ENCODE measurements at places on chromosomes 16 and 17.
A peak's percentile ranks its signal among the peaks of the same experiment; 100 is the strongest.

GRCh38 chr16:82481455-82481854 lies 145.3 kb upstream of the CDH13 start:
- no peak for DNase-seq

DNA sequence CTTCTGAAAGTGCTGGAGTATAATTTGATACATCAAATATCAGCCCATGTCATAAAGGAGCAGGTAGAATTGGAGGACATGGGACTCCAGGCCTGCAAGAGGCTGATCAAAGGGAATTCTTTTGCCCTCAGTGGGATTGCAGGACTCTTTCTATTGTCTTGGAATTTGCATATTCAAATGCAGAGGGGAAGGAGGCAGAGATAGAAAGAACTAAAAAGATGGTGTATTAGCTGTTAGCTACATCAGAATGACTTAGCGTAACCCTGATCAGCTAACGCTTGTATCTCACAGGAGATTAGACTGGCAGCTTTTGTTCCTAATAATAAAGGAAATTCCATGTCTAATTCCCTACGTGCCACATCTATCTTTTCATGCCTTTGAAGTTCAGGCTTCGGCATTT lies 1014.7 kb upstream of the RBFOX1 start:
- DNase-seq: no peak

- no peak for DNase-seq
Measured at GRCh38 chr16:89007371-89008249, 30.6 kb upstream of the CBFA2T3 start.

DNA sequence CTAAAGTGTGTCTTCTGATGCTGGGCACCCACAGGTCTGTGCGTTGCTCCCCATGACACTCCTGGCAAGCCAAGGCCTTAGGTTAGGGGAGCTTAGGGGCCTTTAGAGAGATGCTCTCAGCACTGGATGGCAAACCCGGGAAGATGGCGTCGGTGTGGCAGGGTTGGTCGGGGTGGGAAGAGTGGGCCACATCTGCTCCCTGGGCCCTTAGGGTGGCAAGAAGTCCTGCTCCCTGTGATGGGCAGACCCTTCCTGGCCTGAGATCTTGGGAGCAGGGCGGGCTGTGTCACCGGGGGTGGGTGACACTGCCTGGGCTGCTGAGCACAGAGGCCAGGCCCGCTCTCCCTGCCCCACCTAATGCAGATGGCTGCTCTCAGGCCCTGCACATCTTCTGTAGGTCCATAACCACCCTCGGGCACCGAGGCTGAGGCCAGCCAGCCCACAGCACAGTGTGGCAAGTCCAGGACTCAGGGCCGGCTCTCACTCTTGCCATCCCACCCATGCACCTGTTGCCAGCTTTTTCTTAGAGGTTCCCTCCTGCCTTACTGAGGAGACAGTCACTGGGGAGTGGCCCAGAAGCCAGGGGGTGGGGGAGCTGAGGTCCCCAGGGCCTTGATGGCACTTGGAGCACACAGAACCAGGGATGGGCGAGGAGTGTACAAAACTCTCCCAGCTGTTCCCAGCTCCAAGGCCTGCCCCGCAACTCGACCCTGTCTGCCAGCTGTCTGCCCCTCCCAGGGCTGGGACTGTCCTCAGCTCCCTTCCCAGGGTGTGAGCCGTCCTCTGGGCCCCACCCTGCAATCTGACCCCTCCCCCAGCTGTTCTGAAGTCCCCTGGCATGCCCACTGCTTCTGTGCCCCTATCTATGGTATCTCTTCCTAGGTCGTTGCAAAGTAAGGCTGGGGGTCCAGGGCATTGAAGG lies 4.4 kb upstream of the MTSS2 start:
- no peak for DNase-seq

GRCh38 chr16:10308305-10309193 lies 77.3 kb upstream of the ATF7IP2 start:
- no peak for DNase-seq

DNA sequence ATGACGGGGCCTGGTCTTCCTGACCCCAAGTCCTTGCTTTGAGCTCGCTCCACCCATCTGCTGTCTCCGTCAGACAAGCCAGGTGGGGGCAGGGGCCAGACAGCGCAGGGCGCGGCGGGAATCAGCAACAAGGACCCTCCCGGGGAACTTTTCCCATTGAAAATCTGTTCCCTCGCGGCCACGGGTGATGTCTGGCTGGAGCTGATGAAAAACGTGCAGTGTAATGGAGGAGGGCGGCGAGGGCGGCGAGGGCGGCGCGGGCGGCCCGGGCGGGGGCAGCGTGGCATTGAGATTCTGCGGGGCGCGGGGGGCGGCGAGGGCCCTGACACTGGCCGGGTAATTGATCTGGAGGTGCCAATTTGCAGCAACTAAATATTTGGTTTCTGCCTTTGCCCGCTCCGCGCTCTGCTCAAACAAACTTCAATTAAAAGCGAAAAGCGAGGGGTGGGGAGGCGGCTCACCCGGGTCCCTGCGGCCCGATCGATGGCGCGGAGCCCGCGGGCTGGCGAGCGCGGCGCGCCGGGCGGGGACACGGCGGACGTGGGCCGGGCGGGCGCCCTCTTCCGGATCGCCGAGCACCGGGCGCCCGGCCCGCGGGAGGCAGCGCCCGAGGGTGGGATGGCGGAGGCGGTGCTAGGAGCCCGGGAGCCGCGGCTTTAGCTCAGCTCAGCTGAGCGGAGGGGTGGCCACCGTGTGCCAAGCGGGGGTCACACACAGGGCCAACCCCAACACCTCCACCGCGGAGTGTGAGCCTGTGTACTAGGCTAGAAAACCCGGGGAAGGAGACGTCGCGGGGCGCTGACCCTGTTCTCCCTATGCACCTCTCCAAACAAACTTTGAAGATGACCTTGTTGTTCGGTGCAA lies 32.4 kb downstream of the DCAKD start:
- DNase-seq: no peak

DNA sequence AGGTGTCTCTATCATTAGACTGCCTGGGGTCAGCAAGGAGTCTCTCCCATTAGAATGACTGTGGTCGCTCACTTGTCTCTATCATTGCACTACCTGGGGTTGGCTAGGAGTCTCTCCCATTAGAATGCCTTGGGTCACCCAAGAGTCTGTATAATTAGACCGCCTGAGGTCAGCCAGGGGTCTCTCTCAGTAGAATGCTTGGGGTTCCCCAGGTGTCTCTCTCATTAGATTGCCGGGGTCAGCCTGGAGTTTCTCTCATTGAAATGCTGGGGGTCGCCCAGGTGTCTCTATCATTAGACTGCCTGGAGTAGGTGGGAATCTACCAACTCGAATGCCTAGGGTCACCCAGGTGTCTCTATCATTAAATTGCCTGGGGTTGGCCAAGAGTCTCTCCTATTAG lies 2231.6 kb downstream of the TP53TG3F start:
- no peak for DNase-seq

GRCh38 chr17:65278050-65278819 lies 141.1 kb downstream of the RGS9 start:
- DNase-seq: no peak

DNA sequence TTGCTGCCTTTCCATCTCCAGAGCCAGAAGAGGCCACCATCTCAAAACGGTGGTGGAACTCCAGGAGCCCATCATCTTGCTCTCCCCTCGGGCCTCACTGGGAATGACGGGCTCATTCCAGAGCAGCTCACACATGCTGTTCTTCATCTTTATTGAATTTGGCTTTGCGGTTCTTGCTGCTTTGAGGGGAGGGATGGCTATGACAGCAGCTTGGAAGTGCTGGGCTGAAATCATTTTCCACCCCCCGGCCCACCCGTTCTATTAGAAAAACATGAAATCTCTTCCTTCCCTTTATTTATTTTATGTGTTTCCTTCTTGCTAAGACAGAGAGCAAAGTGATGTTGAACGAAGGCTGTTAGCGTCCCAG lies 149.8 kb upstream of the RPL38 start:
- DNase-seq: no peak

GRCh38 chr17:13874817-13875216 lies 194.5 kb upstream of the COX10 start:
- no peak for DNase-seq

DNA sequence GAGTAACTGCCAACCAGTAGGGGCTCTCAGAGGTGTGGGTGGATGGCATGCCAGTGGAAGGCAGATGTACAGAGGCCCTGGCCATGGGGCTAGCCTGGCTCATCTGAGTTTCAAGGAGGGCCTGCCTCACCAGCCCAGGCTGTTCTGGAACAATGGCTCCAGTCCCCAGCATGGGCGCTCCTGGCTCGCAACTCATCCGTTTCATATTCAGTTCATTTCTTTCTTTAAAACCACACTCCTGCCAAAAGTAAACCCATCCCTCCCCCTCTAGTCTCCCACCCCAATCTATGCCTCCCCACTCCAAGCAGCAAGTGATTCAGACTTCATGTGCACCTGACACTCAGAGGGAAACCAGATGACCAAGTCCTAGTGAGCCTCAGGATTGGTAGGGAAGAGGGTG lies 2.4 kb downstream of the CCL13 start:
- no peak for DNase-seq

GRCh38 chr17:8048236-8048635 lies 9.4 kb downstream of the ALOX15B start:
- no peak for DNase-seq

DNA sequence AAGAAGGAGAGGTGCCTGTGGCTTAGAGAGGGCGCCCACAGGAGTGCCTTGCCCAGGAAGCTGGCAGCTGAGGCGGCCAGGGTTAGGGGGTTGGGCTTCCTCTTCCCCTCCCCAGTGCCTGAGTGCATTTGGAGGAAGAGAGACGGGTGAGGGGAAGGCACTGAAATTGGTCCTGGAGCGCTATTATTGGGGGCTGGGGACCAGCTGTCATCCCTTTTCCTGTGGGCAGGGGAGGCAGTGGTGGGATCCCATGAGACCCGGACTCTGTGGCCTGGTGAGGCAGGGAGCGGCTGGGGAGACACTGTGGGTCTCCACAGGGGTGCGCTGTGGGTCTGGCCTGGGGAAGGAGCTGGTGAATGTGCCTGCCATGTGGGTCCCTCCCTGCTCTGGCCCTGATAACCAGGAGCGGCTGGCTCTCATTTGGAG lies 259.7 kb downstream of the SEC14L1 start:
- DNase-seq: no peak

- DNase-seq: no peak
Measured at GRCh38 chr16:48112600-48112999, 43.2 kb downstream of the ABCC12 start.

DNA sequence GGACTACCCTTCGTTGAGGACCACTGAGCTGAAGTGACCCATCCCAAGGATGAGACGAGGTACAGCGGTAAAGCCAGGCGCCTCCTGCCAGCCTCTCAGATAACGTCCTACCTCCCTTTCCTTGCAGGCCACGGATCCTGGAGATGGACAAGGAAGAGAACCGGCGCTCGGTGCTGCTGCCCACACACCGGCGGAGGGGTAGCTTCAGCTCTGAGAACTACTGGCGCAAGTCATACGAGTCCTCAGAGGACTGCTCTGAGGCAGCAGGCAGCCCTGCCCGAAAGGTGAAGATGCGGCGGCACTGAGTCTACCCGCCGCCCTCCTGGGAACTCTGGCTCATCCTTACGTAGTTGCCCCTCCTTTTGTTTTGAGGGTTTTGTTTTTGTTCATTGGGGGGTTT lies 17.3 kb upstream of the LLGL1 start:
- DNase-seq: no peak

GRCh38 chr16:87506423-87507350 lies 13.9 kb upstream of the ZCCHC14 start:
- no peak for DNase-seq

DNA sequence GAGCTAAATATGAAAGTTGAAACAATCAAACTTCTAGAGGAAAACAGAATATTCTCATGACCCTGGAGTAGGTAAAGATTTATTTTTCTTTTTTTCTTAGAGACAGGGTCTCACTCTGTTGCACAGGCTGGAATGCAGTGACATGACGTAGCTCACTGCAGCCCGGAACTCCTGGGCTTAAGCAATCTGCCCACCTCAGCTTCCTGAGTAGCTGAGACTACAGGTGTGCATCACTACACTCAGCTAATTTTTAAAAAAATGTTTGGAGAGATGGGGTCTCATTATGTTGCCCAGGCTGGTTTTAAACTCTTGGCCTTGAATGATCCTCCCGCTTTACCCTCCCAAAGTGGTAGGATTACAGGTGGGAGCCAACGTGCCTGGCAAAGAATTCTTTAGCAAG lies 15.5 kb downstream of the IKZF3 start:
- no peak for DNase-seq

- no peak for DNase-seq
Measured at GRCh38 chr16:30985401-30986128, 558 bp downstream of the HSD3B7 start.

- DNase-seq: no peak
Measured at GRCh38 chr17:80645706-80646325, 101.2 kb downstream of the RPTOR start.

GRCh38 chr17:3735515-3735914 lies 11.8 kb downstream of the HASPIN start:
- no peak for DNase-seq

GRCh38 chr17:35244341-35245195 lies 1.7 kb downstream of the SLFN5 start:
- peak; percentile 29 for DNase-seq

GRCh38 chr17:31389657-31390381 lies 1.7 kb upstream of the RAB11FIP4 start:
- no peak for DNase-seq

DNA sequence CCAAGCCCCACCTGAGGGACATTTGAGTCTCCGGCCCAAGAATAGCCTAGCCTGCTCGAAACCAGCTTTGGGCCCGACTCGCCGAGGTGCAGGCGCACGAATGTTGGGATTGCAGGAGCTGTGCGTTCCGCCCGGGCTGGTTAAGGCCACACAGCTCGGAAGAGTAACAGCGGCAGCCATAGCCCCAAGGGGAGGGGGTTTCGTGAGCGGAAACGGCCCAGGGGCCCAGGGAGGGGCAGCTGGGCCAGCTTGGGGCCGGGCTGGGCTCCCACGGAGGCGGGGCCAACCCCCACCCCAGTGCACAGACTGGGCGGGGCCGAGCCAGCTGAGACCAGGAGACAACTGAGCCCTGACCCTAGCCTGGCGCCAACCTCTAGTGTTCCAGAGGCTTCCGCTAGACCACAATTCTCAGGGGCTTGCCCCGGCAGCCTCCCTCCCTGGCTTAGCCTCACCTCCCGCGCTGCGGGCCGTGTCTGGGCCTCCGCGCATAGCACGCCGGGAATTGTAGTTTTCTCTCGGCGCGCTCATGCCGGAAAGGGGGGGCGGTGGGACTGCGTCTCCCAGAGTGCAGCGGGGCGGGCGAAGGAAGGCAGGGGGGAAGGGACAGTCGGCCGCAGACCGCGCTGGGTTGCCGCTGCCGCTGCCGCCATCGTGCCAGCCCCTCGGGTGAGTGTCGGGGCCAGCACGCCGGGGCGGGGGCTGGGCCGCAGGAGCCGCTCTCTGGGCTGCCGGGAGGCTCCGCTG lies at the start of gene NUTF2:
Gene NUTF2 (plus strand): TSS at position 614 of the 744 bp plus-strand sequence. CDS start 18,198 bp downstream, outside the sequence.
- DNase-seq: peak; percentile 88

GRCh38 chr17:43020789-43021740 lies 1.1 kb downstream of the VAT1 start:
- no peak for DNase-seq

Data from esophagus squamous epithelium (tissue), 5 donors.